ENCODE measurements at places on chromosomes 6 and 20. TPM values are rescaled to one million over a fixed set of nuclear protein-coding genes. Genes with fewer than 3 reads are reported as not detected.

B3GALT4 gene
- total RNA-seq: 16.9 TPM

FOXA2 gene
- 0.16 TPM for total RNA-seq

CD109 gene
- 60.2 TPM for total RNA-seq

DNA sequence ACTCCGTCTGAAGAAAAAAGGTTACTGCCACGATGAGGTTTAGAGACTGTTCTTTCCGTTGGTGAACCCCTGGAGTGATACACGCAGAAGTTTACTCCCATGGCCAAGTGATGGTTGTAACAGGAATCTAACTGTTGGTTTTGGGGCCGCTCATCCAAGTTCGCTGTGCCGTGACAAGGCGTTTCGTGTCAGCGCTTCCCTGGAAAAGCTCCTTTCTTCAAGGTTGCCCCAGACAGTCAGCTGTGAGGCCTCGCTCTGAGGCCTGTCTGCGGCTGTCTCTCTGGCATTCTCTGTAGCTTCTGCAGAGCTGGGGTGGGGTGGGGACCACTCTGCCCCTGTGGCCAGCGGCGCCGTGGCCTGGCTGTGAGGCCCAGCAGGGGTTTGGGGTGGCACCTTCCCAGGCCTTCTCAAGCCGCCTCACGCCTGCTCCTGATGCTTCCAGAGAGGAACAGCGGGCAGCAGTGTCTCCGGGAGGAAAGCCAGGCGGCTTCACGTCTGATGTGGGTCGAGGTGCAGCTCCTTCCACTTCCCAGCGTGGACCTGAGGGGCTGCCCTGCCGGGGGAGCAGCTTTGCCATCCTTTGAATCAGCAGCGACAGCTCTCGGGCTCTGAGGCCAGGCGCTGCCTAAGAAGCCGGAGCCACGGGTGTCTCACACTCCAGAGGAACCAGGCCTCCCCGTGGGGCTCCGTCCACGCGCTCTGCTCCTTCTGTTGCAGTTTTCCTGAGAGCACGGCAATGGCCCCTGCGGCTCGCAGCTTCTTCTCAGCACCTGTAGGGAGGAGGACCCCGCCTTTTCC lies 76.2 kb downstream of the SMOC2 start:
- ATAC-seq: no peak

FHL5 gene
- total RNA-seq: 1.8 TPM

DNA sequence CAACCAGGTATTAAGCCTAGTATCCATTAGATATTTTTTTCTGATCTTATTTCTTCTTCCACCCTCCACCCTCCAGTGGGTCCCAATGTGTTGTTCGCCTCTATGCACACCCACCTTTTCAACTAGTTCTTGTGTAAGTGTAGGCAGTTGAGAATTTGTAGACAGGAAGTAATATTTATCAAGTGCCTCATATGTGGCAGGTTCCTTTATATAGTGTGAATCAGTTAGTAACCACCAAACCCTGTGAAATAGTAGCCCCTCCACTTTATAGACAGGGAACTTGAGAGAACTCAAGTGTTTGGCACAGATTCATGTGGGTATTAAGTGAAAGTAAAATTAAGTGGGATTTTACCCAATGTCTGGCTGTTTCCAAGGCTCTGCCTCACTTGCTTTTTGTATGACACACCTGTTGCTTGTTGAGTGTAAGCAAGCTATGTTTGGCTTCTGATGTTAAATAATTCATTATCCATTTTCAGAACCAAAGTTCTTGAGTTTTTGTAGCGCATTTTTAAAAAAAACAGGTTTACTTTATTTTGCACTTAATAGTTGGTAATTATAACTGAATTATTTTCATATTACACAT lies 24.8 kb downstream of the AFDN start:
- ATAC-seq: no peak

- ATAC-seq: peak; percentile 18
Observed at GRCh38 chr6:111087871-111088667, 766 bp downstream of the SLC16A10 start.

Data from esophagus mucosa (tissue), 1 donor.